Vagina (tissue), 2 donors: ENCODE measurements at places on chromosomes 5 and 9.

GRCh38 chr5:16455668-16456067 lies 9.9 kb downstream of the ZNF622 start:
- no peak for DNase-seq

DNA sequence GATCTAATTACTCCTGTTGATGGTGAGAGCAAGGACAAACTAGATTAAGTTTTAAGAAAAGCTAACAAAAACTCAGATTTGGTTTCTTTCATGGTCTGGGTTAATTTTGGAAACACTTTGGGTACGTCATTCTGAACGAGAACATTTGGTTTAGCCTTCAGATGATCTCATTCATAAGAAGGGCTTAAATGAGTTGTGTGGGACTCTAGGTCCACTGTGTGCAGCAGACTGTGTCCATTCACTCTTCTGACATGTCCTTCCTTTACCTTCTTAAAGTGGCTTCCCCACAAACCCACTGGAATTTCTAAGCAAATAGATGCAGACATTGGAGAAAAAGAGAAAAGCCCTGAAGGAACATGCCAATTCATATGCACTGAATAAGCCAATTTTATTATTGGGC lies 96.8 kb downstream of the FBXO4 start:
- DNase-seq = no peak

DNA sequence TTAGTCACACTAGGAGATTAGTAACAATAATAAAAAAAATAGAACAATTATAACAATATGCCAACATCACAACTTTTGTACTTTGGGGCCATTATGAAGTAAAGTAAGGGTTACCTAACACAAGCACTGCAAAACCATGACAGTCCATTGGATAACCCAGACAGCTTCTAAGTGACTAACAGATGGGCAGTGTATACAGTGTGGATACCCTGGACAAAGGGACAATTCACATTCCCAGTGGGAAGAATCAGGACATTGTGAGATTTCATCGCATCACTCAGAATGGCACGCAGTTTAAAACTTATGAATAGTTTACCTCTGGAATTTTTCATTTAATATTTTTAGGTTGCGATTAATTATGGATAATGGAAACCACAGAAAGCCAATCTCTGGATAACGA lies 45.6 kb upstream of the JADE2 start:
- no peak for DNase-seq

GRCh38 chr5:24547132-24547531 lies 97.6 kb downstream of the CDH10 start:
- no peak for DNase-seq

GRCh38 chr5:149683964-149684363 lies 46.1 kb upstream of the PPARGC1B start:
- DNase-seq = no peak

DNA sequence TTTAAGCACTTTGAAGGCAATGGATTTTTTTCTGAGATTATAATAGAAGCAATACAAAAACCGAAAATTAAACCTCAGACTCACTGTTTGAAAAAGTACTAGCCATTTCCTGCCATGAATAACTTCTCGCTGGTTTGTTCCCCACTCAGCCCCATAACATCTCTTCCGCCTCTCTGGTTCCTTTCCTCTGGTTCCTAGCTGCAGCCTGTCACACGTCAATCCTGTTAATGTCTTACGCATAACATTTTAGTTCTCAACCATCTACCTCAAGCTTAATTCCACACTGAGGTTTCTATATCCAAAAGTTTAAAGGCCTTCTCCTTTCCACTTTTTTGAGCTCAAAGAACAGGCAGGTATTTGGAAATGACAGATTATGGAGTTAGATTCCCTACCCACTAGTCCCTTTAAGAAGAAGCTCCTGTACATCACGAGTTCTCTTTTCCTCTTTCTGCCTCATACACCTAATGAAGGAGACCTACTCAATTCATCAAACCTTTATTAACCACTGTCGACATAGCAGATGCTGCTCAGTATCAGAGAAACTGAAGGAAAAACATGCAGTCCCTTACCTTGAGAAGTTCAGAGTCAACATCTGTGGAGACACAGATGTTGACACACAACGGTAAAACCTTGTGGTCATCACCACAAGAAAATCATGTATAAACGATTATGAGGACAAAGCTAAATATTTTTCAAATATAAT lies 243.0 kb upstream of the PTGER4 start:
- DNase-seq = no peak

GRCh38 chr5:60263346-60263745 lies 369.8 kb upstream of the PDE4D start:
- DNase-seq = no peak

GRCh38 chr9:108803428-108804065 lies 52.2 kb downstream of the ACTL7B start:
- no peak for DNase-seq

DNA sequence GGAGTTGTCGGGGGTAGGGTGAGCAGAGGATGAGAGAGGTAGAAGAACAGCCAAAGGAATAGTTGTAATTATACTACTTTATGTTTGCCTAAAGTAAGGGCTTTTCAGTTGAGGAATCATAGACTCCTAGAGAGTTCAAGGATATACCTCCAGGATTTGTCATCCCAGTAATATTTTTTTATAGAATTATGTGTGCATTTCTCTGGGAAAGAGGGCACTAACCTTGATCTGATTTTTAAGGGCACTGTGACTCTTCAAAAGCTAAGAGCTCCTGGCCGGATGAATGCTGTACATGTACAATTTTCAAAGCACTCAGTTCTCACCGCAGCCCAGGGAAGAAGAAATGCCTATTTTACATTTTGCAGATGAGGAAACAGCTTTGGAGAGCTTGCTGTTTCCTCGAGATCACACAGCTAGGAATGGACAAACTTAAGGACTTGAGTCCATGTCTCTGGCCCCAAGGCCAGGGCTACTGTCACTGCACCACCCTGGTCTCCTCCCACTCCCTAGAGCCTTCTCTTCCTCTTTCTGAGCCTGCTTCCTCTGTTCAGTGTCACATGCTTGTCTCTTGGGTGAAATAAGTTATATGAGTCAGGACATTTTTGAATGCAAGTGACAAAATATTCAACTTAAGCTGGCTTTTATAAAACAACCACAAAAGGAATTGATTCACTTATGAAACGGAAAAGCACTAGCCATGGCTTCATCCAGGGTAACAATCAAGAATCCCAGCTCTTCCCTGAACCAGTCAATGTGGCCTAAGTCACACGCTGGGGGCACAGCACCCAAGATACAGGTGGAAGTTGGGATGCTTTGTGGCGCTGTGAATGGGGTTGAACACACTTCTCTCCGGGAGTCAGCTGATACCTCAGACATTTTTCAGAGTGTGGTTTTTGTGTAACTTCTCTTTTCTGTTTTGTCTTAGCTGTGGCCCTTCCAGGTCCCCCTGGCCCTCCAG lies 45.7 kb upstream of the TGFBR1 start:
- no peak for DNase-seq

DNA sequence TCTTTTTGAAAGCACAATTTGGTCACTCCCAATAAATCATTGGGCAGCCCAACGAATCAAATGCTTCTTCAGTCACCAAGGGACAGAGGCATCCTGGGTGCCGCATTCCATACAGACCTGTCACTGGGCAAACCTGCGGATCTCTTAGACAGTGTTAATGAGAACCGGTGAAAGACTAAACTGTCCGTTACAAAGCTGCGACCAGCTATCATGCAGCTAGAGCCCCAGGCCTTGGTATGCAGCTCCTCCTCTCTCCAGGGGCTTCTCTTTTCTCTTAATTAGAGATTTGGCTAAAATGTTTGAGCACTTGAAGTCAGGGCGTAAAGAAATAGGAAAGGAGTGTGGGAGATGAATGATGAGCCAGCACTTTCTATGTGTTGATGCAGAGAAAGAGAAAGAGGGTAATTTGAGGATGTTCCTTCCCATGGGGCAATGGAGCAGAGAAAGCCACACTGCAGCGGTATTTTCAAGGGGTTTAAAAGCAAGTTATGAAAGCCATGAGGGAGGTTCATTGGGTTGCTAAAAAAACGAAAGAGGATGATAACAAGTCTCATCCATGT lies 175.3 kb downstream of the RFK start:
- no peak for DNase-seq

DNA sequence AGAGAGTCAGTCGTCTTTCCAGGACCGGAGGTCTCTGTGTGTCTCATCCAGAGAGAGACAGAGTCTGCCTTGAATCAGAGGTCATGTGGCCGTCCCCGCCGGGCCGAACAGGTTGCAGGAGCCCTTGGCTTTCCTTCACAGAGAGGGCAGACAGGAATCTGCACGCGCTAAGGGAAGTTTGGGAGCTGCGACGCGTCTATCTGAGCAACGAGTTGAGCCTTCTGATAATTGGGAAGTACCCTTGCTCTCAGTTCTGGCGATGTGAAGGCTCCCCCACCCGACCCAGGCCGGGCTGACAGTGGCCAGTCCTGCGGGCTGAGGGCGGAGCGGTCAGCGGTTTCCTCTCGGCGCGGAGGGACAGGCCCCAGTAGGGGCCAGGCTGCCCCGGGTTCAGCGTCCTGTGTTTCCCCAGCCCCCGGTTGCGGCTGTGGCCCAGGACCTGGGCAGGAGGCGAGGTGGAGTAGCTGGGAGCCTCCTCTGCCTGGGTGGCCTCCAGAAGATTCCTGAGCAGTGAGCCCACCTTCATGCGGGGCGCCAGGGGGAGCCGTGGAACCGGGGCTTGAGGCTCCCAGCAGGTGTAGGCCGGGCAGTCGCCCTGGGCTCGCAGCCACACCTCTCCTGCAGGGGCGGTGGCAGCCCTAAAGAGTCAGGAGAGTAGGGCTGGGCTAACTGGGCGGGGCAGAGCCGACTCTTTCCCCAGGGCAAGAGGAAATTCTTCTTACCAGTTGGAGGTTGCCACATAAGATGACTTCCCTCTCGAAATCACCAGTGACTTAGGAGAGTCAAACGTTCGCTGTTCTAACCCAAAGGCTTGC lies 13.9 kb downstream of the NR2F1 start:
- peak; percentile 80 for DNase-seq

DNA sequence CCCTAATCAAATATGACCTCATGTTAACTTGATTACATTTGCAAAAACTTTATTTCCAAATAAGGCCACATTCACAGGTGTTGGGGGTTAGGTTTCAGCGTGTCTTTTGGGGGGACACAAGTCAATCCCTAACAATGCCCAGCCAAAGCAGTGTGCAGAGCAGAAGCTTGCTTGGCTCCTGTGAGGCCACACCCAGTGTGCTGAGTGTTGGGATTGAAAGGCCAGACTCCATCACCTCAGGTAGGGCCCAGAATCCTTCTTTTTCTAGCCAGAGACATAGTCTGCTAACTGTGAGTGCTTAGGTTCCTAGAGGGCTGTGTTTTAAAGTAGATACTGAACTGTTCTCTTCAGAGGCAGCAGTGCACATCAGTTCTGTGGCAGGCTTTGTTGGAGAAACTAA lies 27.9 kb downstream of the KDM4C start:
- DNase-seq = no peak

DNA sequence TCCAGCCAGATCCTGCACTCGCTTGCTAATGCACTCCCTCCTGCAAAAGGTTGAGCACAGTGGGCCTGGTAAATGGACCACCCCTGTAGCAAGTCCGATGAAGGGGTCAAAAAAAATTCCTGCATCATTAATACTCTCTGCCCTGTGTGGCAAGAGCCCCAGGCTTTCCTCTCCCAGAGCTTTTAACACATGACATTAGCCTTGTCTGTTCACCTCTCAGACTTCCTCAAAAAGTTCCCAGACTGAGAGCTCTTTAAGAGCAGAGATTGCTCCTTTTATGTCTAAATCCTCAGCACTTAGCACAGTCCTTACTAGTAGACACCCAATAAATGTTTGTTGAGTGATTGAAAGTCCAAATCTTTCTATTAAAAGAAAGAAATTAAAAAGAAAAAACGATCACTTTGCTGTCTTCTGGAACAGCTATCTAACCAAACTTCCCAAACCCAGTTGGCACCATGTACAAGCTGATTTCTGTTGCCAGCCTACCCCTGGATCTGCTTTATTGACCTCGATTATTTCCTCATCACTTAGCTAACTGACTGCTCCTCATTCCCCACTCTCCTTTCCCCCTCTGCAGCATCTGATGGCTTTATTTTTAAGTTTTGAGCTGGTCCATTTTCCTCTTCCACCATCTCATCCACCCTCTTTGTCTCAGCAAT lies 209.8 kb downstream of the ENC1 start:
- no peak for DNase-seq

DNA sequence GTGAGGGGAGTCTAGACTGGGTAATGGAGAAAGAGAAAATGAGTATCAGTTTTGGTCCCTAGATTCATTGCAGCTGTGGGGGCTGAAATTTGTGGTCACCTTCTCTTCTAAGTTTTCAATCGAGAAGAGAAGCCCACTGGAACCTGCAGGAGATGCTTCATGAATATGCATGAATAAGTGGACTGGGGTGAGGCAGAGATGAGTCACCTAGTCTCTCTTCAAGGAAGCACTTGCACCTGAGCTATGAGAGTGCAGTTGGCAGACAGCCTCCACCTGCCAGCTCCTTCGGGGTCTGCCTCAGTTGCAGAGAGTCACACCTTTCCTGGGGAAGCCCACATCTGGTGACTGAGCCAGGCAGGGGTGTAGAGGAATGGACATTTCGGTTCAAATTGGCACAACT lies 69.1 kb downstream of the ZNF366 start:
- no peak for DNase-seq

DNA sequence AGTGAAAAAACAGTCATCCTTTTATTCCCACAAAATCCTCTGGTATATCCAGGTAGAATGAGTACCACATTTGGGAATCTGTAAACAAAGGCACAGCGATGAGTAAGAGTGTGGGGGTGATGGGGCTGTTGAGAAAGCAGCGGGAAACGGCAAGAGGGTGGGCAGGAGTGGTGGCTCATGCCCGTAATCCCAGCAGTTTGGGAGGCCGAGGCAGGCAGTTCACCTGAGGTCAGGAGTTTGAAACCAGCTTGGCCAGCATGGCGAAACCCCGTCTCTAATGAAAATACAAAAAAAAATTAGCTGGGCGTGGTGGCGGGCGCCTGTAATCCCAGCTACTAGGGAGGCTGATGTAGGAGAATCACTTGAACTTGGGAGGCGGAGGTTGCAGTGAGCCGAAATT lies 43.1 kb downstream of the KLF4 start:
- no peak for DNase-seq

GRCh38 chr9:106487266-106487665 lies 375.7 kb upstream of the ZNF462 start:
- DNase-seq = no peak

GRCh38 chr9:32627394-32627954 lies 8.0 kb downstream of the TAF1L start:
- DNase-seq = no peak

GRCh38 chr5:42949348-42950115 lies 90.6 kb downstream of the ANXA2R start:
- no peak for DNase-seq

DNA sequence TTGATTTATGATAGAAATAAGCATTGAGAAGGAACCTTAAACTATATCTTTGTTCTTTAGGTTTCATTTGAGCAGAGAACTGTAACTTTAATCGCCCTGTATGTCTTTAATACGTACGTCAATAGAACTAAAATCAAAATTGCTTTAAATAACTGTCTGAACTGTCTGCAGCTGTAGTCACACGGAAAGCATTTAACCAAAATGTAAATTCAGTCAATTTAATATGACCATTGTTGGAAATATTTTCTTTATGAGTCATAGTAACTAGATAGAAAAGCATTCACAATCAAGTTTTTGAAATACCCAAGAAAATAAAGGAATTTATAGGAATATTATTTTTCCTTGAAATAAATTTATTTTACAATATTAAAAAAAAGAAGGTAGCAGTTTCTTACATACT lies 157.1 kb upstream of the CDH6 start:
- no peak for DNase-seq
